ENCODE measurements at places on chromosomes 11 and 22.

DNA sequence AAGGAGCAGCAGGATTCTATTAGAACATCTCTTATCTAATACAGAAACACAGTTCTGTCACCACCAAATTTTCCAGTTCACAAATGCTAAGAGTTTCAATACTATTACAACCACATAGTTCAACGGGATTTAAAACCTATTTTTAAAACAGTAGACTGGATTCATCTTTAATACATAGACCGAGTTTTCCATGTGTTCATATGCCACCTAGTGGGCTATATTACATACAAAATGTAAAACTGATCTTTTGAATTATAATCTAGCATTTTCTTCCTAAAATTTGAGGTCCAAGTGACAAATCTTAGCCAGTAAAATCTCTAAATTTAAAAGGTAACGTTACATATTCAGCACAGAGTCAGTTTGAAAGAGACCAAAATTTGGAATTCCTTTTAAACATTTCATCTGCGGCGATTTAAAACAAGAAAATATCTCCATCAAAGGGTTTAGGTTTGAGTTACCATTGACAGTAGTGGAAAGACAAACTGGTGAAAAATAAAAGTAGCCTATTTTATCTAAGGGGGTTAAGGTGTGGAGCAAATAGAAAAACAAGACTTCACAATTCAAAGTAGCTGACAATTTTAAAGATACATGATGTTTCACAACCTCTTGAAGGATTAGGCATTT lies 269.3 kb upstream of the MPPED2 start:
- no peak for DNase-seq

DNA sequence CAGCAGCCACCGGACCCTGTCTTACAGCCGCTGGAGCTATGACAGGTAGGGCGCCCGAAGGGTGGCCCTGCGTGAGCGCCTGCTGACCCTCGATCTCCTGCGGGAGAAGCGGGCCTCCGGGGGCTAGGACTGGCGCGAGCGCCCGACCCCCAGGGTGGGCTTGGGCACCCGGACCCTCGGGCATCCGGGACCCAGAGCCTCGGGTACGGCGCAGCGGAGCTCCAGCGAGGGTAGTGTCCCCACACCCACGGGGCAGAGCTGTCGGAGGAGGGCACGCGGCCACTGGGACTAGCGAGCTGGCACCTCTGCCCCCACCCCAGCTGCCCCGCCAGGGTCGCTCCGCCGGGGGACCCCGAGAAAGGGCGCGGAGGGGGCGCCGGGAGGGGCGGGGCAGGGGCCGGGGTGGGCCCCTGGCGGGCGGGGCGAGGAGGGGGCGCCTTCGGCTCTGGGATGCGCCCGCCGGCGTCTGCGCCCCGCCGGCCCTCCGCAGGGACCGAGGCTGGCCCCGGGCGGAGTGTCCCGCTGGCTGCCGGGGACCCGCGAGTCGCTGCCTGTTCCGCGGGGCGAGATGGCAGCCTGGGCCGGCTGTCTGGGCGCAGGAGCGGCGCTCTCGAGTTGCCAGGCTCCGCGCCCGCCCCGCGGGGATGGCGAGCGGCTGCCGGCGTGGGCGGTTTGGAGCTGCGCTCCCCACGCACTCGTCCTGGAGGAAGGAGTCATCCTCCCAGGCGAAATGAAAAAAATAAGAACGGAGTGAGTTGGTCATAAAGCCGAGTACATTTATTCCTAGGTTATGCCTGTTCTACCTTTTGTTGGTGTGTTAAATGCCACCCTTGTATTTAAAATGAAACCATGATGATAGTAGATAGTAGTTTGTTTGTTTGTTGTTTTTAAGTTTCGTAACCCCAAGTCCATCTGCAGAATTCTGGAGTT lies 32.4 kb downstream of the EIF3F start:
- DNase-seq, result no peak

- DNase-seq, result no peak
These were observed 26.4 kb upstream of the LRRC55 start for GRCh38 chr11:57155400-57155799.

DNA sequence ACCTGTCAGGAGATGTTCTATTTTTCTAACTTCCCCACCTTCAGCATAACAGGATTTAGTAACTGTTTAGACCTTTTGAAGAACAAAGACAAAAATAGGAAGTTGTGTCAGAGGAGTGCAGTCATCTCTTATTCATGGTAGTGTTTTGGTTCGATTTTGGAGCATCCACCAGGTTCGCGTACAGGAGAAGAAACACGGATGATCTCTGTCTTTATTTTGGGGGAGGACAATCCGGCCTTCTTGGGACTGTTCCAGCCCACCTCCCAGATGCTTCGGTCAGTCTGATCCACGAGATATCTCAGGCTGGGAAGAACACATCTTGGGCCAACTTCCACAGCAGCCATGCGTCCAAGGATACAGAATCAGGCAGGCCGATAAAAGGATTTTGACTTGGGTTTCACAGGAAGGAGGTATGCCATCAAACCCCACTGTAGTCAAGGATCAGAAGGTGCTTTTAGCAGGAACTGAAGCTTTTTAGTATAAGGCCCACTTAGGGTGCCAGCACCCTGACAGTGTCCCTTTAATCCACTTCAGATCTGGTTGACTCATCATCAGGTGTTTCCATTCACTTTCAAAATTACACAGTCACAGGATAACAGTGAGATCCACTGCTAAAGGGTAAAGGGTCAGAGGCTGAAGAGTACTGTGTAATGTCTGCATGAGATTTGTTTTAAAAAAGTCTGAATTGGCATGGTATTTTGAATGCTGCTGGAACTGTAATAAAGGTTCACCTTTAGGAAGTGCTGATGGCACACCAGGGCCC lies 16.5 kb downstream of the PATZ1 start:
- no peak for DNase-seq

- DNase-seq, result no peak
These were observed 25.4 kb upstream of the SEZ6L start for GRCh38 chr22:26143806-26144325.

- no peak for DNase-seq
These were observed 53.7 kb downstream of the SLC22A12 start for GRCh38 chr11:64644647-64645275.

GRCh38 chr11:118902336-118903203 lies 18.9 kb downstream of the CXCR5 start:
- no peak for DNase-seq

All from NCI-H2081 (cell line).